ENCODE measurements at places on chromosomes 11 and 22.

DNA sequence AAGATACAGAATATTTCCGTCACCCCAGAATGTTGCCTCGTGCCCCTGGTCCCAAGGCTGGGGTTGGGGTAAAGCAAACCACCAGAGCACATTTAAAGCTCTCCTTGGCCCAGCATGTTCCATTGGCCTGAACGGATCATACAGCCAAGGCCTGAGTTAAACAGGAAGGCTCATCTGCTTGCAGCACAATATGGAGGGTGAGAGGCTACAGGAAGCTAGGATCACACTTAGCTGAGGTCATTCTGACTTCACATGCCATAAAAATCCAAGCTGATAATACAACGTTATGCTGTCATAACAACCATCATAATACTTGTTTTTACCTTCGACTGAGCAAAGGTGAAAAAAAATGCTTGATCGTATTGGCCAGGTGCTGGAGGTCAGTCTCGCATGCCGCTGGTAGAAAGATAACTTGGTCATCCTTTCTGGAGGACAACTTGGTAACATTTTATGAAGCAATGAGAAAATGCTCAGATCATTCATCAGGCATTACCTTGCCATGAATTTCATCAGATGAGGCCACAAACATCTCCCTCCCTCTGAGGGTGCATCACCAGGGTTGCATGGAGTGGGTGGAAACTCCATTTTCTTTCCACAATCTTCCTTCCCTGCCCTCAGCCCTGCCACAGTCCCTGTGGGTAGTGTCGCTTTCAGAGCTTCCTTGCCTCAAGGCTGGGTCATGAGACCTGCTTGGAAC lies 31.9 kb upstream of the RTL6 start:
- no peak for DNase-seq

DNA sequence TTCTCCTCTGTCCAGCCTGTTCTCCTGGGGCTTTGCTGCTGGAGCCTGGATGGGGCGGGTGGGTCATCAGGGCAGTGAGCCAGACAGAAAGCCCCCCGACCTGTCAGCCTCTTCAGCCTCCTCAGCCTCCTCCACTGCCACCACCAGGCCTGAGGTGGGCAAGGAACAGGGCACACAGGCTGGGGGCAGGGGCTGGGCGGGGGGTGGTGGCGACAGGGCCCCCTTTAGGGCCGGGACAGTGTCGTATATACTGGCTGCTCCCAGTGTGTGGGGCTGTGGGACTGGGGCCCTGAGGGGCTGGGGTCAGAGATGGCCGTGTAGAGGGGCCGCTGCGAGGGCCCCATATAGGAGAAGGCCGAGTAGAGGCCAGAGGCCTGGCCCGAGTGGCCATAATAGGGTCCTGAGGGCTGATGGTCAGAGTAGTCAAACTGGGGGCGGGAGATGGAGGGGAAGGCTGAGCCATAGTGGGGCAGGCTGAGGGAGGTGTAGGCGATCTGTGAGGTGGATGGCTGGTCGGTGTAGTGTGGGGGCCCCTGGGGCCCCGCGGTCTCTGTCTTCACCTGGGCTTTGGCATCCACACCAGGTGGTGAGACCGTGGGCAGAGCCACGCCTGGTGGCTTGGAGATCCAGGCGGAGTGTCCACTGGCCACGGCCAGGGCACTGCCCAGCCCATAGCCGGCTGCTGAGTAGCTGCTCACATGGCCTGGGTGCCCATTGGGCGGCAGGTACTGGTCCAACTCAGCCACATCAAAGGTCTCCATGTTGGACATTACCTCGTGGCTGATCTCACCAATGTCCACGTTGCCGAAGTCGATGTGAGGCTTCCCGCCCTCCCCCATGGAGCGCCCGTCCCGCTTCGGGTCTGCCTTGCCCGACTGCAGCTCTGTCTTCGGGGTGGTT lies 10.8 kb downstream of the SOX10 start:
- no peak for DNase-seq

GRCh38 chr11:110303414-110303826 lies 7.0 kb upstream of the RDX start:
- no peak for DNase-seq

GRCh38 chr22:47194476-47195155 lies 432.2 kb downstream of the TBC1D22A start:
- no peak for DNase-seq

- DNase-seq: no peak
These were observed 47.4 kb downstream of the ARHGEF12 start for GRCh38 chr11:120383518-120384155.

DNA sequence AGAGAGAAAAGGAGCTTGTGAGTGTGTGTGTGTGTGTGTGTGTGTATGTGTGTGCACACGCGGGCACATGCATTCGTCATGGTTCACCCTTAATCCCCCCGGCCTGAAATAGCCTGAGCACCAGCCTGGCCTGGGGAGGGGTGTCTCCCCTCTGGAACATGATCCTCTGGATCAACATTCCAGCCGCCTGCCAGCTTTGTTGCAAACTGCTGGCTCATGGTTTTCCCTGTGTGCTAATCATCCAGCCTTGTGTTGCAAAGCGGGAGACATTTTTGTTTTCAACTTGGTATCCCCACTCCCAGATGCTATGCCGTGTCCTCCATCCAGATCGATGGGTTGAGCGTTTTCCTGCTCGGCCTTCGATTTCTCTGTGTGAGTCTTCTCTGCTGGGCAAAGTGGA lies 94.3 kb downstream of the FEZ1 start:
- DNase-seq: no peak

DNA sequence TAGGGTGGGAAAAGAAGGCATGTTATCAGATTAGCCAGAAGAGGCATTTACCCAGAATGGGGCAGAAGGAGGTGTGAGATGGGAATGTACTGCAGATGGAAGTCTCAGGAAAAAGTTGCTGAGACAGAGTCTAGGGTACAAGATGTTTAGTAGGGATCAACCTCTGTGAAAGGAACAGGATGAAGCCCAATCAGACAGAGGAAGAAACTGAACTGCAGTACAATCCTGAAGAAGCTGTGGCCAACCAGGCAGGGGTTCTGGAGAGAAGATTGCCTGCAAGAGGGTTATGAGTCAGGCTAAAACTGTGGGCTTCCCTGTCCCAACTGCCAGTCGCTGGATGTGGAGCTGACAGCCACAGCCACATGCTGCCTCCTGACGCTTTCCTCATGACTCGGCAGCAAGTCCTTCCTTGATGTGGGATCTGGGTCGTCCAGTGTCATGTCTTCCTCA lies 64.0 kb downstream of the CWC15 start:
- no peak for DNase-seq

GRCh38 chr11:43408277-43408676 lies 49.6 kb downstream of the TTC17 start:
- no peak for DNase-seq

Data from activated T-helper 1 cell treated with Interleukin-2 at 50 U/mL for 16 hours (primary cell).